ENCODE measurements at places on chromosomes 7 and 10. TPM values are rescaled to one million over a fixed set of nuclear protein-coding genes. Genes with fewer than 3 reads are reported as not detected.
A peak's percentile ranks its signal among the peaks of the same experiment; 100 is the strongest.

DNA sequence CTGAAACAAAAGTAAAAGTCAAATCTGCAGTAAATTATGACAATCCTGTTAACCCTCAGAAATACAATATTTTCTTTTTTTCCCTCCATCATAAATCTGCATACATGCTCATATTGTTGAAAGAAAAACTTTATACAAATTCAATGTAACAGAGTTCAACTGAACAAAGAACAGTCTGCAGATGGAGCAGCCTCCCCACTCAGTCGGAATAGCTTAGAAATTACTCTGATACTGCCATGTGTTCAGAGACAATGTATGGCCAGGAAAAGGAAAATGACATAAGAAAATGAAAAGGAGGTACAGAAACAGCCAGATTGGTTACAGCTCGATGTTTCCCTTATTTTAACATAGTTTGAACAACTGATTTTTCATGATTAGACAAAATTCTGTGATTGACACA is 651.9 kb upstream of the COBL start:
- DNase-seq: no peak

DNA sequence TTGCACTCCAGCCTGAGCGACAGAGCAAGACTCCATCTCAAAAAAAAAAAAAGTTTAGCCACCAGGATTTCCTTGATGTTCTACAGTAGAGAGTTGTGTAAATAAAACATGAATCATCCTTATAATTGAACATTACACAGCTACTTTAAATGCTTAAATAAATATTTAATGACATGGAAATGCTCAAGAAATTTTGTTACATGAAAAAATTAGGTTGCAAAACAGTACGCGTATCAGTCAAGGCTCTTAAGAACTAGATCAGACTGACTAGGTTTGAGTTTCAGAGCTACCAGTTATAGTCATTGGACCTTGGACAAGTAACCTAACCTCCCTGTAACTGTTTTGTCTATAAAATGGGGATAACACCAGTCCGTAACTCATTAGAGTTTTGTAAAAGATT is 38.7 kb upstream of the GSAP start:
- DNase-seq: no peak

GRCh38 chr7:16023046-16023445 is 336.6 kb upstream of the MEOX2 start:
- DNase-seq: no peak

GRCh38 chr10:628386-629045 is 61.0 kb downstream of the DIP2C start:
- DNase-seq: no peak

- no peak for DNase-seq
Observed at GRCh38 chr10:127307338-127307737, 110.9 kb upstream of the INSYN2A start.

- no peak for DNase-seq
Observed at GRCh38 chr7:139081584-139081983, 27.9 kb downstream of the ZC3HAV1 start.

GRCh38 chr7:142898377-142899170 is 13.0 kb upstream of the TRPV6 start:
- DNase-seq: no peak

GRCh38 chr7:157602156-157602555 is 265.4 kb downstream of the DNAJB6 start:
- DNase-seq: no peak

DNA sequence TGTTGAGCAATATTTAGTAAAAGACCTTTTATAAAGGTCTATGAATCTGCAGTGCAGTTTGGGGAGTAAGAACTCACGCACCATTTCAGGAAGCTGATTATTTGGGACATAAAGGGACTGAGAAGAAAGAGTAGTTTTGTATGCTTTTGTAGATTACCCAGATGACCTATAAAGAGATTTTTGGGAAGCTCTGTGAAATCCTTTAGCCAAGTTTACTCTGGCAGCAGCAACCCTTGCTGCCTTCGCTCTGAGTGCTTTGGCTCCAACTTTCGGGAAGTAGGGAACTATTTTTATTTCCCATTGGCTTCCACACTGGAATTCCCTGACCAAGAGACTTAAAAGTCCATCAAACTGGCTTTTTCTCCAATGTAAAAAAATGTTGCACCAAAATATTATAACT is 1110.1 kb upstream of the PHF14 start:
- no peak for DNase-seq

- no peak for DNase-seq
Observed at GRCh38 chr7:139153832-139154231, 44.3 kb upstream of the ZC3HAV1 start.

DNA sequence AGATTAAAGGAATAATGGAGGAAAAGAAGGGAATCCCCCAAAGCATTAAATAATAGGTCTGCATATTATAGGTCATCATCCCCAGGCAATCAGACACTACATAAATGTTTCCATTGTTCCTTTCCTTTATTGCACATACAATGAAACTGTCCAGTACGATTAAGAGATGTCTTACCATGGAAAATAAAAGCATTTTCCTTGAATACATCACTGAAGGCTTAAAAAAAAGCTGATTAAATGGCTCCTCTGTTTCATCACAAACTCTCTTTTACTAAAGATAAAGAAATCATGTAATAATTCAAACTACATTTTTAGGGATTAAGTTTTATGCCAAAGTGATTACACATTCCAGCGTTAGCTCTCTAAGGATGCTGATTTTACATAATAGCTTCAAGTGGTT is 316.0 kb downstream of the AGMO start:
- DNase-seq: no peak

GRCh38 chr10:30784897-30785605 is 155.5 kb upstream of the LYZL2 start:
- peak; percentile 28 for DNase-seq

DNA sequence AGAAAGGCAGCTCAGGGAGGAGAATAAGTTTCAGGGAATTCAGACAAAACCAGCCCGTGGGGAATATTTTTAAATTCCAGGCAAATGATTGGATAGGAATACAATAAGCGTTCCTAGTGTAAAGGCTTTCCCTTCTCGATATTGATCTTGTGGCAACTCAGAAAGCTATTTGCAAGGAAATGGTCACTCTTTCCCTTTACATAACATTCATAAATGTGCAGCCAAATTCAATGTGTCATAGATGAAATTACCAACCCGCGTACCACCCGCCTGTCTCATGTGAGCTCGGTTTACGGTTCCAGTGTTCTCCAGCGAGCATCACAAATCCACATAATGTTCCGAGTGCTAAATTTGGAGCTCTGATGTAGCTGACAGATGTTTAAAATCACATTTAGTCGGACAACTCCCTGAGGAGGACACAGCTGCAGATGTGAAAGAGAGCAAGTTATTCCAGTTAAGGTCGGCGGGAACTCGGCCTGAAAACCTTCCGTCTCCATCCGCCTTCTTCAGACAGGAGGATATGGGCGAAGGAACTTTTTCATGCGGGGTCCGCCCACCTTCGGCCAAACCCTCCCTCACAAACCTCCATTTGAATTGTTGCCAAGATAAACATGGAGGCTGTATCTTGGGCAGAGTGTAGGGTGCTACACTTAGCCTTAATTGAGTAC is 327.0 kb downstream of the RNLS start:
- DNase-seq: no peak

DNA sequence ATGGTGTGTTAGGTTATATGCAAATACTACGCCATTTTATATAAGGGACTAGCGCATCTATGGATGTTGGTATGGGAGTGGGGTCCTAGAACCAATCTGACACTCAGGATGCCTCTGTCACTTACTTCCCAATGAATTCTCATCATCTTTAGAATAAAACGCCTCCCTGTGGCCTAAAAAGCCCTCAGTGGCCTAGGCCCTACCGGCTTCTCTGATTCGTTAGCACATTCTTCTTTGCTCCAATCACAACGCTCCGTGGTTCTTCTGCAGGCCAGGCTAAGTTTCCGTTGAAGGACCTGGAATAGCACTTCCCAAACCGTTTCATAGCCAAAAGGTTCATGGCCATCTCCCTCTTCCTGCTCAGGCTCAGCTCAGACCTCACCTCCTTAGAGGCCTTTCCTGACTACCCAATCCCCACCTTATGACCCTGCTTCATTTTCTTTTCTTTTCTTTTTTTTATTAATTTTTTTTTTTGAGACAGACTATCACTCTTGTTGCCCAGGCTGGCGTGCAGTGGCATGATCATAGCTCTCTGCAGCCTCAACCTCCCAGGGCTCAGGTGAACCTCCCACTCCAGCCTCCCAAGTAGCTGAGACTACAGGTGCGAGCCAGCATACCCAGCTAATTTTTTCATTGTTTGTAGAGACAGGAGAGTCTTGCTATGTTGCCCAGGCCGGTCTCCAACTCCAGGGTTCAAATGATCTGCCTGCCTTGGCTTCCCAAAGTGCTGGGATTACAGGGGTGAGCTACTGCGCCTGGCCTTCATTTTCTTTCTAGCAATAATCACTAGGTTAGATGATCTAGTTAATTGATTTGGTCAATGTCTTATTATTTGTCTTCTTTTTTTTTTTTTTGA is 24.5 kb upstream of the YWHAG start:
- DNase-seq: no peak

DNA sequence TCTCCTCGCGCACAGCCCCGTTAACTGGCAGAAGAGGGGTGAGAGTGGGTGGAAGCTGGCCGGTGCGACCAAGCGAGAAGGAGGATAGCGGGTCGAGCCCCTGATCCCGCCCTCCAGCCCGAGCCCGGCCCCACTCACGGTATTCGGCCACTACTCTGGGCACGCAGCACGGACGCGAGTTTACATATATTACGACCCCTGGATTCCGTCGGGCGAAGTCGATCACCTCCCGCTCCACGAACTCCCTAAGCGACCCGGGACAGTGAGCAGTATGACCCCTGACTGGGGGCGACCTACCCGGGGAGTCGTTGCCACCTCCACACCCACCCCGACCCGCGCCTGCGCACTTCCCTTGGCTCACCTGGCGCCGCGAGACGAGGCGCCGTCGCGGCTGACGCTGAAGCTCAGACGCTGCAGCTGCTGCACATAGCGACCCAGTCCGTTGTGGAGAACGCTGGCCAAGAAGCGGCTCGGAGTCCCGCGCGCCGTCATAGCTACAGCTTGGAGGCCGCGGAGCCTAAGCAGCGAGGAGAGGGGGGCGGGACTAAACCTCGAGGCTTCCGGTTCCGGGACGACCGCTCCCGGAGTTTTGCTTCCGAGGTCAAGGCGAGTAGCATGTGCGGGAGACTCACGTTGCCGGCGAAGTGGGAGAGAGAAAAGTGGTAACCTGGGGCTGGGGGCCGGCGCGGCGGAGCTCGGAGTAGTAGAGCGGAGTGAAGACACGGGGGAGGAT is at the start of the genes MRPL43 and TWNK:
Gene MRPL43, minus strand, starts transcription at position 546 of the 733 bp plus-strand sequence. Its CDS starts 54 bp downstream, at position 492.
Gene TWNK, plus strand, starts transcription at position 592 of the 733 bp plus-strand sequence. CDS start 668 bp downstream, outside the sequence.
- DNase-seq: peak; percentile 78

DNA sequence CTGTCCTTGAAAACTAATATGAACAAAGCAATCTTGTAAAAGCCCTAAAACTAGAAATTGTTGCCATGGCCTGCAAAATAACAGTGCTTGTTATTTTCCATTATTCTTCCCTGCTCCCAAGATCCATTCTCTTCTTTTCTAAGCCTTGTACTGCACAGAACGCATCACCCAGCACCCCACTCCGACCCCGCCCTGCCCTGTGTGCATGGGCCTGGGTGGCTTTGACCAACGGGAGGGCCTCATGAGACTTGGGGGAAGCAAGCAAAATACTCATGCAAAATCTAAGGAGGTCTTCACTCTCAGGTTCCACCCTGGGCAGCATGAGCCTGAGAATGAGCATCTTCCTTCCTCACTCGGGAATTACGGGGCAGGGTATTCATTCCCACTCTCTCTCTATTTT is 32.4 kb downstream of the NPY start:
- DNase-seq: no peak

DNA sequence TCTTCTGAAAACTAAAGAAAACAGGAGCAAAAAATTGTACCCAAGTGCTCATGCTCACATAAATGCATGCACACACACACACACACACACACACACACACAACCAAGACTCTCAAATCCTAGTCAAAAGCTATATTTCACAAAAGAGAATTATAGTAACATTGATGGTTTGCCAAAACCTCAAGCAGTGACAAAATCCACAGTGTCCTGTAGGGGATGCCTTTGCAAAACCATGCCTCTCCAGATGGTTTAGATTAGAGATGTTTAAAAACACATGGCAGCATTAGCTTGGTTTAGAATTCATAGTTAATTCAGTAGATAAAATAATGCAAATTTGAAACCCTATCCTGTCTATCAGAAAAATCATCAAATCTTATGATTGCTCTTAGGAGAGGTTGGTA is 232.2 kb downstream of the DYNC1I1 start:
- no peak for DNase-seq

DNA sequence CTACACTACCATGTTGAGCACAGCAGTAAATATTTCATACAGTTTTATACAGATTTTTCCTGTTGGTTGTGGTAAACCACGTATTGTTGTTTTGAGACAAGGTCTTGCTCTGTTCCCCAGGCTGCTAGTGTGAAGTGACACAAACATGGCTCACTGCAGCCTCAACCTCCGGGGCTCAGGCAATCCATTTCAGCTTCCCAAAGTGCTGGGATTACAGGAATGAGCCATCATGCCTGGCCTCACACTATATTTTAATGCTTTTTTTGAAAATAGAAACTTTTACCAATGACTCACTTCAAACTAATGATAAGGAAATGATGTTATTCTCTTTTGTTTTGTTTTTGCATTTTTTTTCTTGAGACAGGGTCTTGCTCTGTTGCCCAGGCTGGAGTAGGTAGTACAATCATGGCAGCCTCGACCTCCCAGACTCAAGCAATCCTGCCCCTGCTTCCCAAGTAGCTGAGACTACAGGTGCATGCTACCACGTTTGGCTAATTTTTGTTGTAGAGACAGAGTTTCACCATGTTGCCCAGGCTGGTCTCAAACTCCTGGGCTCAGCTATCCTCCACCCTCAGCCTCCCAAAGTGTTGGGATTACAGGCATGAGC is 210.6 kb downstream of the TPST1 start:
- no peak for DNase-seq

DNA sequence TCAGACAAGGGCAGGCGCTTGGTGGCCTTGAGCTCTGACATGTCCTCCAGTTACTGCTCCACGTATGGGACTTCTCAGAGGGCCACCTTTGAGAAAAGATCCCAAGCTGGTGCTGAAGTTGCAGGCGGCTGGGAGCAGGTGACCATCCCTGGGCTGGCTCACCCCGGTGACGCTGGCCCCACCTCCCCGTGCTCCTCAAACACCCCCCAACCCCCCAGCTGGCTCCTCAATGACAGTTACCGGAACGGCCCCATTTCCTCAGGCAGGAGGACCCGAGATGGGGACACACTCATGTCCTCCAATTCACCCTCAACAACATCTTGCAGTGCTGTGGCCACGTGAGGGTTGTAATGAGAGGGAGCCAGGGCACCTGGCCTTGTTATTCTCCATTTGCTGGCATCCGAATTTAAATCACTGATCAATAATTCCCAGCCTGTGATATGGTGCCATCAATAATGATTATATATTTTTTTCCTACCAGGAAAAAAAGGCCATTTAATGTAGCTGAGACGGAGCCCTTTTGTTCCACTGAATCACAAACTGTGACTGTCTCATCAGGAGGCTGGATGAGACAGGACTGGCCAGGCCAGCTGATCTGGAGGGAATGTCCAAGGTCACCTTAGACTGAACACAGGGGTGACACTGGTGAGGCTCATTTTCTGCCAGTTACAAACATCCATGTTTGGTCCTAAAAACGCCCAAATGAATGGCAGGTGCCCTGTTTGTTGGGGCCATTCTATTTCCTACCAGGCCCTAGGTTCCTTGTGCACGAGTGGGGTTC is 64.5 kb downstream of the CHST15 start:
- DNase-seq: no peak

SHH gene
- not detected for total RNA-seq

WEE2 gene
- not detected for total RNA-seq

UPK3B gene
- 4.6 TPM for total RNA-seq

GLI3 gene
- 13.4 TPM for total RNA-seq

OR13A1 gene
- not detected for total RNA-seq

VWDE gene
- 0.12 TPM for total RNA-seq

CADPS2 gene
- 16.8 TPM for total RNA-seq

OR6V1 gene
- total RNA-seq: not detected

LIPF gene
- total RNA-seq: not detected

SCART1 gene
- total RNA-seq: 1.9 TPM

All from omental fat pad (tissue), 4 donors.